ENCODE measurements at places on chromosomes 12 and 14.
A peak's percentile ranks its signal among the peaks of the same experiment; 100 is the strongest.

DNA sequence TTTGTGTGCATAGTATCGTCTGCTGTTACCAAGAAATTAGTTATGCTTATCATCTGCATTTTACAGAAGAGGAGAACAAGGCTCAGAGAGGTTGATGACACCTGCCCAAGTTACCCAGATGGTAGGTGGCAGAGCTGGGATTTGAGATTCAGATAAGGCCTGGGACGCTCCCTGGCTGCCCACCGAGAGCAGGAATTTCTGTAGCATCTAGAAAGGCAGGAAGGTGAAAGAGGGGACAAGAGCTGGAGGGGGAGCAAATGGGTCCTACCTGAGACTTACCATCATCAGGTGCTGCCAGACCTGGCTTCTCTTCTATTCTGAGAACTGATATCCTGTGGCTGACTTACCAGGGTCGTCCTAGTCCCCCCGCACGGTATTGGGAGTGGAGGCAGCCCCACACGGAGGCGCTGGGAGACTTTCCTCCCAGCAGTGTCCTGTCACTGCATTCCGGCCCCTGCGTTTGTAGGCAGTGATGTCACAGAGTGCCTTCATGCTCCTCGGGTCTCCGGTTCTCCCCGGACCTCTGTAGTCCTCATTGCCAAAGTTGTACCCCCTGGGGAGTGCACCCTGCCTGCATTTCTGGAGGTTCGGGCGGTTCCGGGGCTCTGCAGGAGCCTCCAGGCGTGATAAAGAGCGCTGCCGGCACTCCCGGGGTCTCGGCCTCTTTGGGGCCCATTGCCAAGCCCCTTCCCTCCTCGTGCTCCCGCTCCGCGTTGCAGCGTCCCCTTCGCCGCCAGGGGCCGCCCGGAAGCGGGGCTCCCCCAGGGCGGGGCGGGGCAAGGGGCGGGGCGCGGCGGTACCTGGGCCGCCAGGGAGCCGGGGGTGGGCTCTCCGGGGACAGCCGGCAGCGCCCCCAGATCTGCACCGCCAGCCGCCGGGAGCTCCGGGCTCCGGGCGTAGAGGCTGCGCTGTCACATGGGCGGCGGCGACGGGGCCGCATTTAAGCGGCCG lies at the start of gene CABP1:
CABP1 (plus strand) TSS at position 856 of the 951 bp plus-strand sequence; CDS start at position 916, 60 bp downstream.
- DNase-seq, result peak; percentile 73

- DNase-seq, result no peak
Observed at GRCh38 chr12:22530-23201, 43.9 kb upstream of the IQSEC3 start.

DNA sequence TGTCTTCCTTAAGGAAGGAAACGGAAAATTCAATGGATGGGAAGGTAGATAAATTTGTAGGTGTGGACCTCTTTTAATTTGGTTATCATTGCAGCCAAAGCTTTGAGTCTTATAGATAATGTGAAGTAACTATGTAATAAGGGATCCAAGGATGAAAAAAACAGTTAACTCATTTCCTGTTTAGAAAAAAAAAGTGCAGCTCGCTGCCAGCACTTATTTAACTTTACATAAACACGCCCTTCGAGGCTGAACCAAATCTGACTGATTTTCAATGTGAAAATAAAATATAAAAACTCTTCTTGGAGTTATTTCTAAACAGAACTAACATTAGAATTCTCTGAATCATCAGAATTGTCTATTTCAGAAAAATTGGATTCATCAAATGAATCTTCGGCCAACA lies 7.0 kb downstream of the NUBPL start:
- DNase-seq, result no peak

DNA sequence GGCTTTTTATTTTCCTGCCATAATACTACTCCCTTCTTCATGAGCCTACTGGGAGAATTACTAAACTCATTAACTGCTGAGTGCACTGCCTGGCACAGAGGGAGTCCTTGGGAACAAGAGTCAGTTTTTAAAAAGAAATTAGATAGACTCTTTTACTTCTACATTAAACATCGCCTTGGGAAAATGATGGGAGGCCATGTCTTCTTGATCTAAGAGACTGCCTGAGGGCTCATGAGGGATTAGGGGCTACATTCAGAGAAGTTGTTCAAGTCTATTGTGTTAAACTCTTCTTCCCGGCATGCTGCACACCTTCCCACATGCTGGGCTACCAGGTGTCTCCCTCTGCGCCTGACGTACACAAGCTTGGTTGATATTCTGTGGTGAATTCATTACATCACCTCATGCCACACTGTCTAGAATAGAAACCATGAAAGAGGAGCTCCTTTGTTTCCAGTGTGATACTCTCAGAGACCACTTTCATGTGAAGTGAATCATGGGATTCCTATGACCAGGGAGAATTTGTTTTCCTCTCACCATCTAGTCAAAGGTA lies 1422.3 kb downstream of the AACS start:
- no peak for DNase-seq

GRCh38 chr14:95052016-95052585 lies 105.2 kb downstream of the DICER1 start:
- no peak for DNase-seq

GRCh38 chr12:4956054-4956453 lies 46.3 kb downstream of the KCNA1 start:
- DNase-seq, result no peak

DNA sequence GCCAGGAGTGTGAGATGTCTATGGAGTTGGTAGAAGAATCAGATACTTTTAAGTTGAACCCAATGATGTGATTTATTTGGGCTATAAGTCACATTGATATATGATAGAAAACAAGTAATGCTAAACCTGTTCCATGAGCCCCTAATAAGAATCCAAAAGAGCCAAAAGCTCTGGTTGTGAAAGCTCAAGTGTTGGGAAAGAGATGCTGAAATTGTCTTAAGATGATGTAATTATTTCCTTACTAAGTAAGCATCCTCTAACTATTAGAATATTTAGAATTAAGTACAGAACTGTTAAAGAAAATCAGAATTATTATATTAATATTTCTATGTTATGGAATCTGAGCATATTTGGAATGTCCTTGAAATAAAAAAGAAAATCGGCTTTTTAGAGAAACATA lies 17.6 kb upstream of the SLC2A13 start:
- no peak for DNase-seq
